ENCODE measurements at places on chromosomes 16 and 17. TPM values are rescaled to one million over a fixed set of nuclear protein-coding genes. Genes with fewer than 3 reads are reported as not detected.
A peak's percentile ranks its signal among the peaks of the same experiment; 100 is the strongest.

DNA sequence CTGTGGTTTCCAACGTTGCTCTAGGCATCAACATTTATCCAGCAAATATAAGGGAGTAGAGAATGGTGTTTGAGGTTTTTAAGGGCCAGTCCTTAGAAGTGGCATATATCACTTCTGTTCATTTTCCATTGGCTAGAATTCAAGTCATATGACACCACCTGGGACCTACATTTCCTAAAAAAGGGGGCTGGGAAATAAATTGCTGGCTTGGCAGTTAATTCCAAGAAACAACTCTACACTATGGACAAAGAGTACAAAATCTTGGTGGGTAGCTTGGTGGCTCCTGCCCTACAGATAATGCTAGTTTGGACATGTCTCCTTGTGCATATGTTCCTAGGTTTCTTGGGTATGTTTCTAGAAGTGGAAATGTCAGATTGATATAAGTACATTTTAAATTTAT lies 7.6 kb downstream of the PPM1E start:
- DNase-seq = no peak

GRCh38 chr16:77234611-77235010 lies 35.4 kb downstream of the SYCE1L start:
- no peak for DNase-seq

DNA sequence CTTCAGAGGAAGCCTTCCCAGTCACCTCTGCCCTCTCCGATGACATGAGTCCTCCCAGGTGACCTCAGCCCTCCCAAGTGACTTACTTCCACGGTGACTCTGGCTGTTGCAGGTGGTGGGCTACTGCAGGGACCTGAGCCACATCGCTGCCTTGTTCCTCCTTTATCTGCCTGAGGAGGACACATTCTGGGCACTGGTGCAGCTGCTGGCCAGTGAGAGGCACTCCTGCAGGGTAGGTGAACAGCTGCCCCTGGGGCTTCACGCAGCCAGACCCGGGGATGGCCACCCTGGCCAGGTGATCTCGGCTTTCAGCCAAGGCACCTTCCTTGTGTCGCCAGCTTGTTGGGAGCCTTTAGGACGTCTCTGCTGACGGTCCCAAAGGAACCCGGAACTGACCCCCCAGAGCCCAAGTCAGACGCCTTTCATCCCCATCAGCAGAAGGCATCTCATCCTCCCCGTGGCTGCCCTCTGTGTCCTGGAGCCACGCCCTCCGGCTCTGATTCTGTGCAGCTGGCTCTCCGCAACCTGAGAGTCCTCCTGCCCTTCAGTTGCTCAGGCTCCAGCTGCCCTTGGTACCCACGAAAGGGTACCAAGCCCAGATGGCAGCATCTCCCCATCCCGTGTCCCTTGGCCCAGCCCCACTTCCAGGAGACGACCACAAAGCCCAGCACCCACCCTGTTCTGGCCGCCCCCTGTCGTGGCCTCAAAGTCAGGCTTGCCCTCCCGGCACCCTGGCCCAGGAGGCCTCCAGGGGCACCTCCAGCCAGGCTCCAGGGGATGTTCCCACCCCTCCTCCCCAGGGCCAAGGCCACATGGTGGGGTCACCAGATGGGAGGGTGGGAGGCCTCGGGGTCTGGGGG lies 81.7 kb downstream of the GOSR1 start:
- no peak for DNase-seq

DNA sequence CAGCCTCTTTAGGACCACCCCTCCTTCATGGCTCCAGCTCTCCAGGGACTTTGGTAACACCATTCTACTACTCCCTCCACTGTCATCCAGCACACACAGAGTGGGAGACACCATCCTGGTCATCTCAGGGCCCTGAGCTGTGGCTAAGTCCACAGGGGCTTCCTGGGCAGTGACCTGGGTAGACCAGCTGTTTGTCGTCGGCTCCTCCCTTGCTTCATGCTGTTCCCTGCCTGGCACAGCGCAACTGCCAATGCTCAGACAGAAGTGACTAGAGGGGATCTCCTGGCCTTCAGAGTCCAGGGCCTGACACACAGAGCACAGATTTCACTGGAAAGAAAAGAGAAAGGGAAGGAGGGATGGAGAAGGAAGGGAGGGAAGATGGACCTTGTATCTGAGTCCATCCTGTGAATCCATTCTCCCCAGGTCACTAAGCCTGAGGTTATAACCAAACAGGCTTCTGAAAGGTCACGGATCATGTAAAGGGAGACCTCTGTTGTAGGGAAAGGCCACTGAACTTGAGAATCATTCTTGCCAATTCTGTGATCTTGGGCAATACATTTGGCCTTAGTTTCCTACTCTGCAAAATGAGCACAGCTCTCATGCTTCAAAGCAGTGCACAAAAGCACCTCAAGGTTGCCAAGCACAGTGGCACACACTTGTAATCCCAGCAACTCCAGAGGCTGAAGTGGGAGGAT lies 18.5 kb upstream of the PHB1 start:
- DNase-seq = no peak

DNA sequence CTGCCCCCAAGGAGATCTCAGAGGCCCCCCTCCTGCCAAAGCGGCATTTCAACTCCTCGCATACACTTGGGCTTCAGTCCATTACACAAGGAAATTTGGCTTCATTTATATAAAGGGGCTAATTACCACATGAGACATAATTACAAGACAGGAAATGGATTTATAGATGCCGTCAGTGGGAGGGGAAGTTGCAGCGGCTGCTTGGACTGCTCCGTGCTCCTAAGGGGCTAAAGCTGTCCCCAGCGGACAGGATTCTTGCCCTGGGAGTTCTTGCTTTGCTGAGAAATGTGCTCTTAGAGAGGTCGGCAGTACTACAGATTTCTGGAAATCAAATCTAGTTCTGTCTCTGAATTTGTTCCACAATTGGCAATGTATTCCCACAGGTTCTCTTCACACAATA lies 57.2 kb upstream of the NLK start:
- DNase-seq = no peak

- DNase-seq = no peak
Measured at GRCh38 chr17:33438139-33438538, 145.0 kb upstream of the ASIC2 start.

DNA sequence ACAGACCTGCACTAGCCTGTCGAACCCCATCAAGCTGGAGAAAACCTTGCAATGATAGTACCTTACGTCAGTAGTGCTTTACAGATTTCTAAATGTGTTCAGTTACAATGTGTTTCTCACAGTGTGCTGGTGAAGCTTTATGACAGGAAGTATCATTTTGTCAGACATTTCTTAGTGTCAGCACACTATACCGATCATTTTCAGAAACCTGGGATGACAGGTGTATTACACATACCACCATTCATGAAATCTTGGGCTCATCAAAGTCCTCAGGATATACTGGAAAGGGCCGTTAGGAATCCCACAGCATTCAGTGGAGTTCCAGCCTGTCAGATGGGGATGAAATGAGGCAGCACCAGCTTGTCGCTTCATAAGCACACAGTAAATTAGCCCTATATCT lies 27.3 kb downstream of the TTC19 start:
- DNase-seq = no peak

- DNase-seq = no peak
Measured at GRCh38 chr16:89482817-89483205, 7.5 kb downstream of the ANKRD11 start.

DNA sequence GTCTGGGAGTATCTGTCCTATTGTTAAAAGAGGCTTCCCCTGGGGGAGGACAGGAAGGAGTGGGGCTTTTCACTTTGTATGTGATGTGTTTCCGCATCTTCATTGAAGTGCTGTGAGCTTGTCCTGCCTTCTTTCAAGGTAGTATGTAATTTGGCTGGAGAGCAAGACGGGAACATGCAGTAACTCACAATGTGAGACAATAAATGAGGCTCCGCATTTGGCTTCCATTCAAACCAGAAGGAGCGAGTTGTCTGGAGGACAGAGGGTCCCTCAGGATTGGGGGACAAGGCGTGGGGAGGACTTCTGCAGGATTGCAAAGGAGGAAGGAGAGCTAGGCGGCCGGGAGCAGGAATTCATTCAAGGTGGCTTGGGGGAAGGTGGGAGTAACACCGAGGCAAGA lies 203.5 kb downstream of the RBFOX3 start:
- no peak for DNase-seq

DNA sequence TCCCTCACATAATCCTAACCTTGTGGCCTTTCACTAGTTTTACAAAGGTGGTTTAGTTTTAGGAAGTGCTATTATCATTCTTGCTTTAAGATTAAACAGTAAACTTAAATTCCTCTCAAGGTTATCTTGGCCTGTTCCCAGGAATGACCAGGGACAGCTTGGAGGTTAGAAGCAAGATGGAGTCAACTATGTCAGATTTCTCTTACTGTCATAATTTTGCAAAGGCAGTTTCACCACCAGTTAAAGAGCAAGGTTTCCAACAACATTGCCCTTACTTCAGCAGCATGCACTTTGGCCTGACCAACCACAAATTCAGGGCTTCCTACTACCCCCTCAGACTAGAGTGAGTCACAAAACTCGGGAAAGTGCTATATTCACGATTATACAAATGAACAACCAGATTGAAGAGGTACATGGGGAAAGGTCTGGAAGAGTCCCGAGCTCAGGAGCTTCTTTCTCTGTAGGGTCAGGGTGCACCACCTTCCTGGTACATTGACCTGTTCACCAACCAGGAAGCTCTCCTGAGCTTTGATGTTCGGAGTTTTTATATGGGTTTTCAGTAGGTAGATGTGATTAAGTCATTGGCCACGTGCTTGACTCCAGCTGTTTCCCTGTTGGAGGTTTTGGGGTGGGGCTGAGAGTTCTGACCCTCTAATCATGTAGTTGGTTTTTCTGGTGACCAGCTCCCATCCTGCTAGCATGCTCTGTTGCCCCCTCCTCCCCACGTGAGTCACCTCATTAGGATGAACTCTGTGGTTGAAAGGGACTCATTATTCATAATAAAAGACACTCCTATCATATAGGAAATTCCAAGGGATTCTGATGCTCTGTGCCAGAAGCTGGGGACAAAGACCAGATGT lies 19.4 kb downstream of the RHOT1 start:
- no peak for DNase-seq

DNA sequence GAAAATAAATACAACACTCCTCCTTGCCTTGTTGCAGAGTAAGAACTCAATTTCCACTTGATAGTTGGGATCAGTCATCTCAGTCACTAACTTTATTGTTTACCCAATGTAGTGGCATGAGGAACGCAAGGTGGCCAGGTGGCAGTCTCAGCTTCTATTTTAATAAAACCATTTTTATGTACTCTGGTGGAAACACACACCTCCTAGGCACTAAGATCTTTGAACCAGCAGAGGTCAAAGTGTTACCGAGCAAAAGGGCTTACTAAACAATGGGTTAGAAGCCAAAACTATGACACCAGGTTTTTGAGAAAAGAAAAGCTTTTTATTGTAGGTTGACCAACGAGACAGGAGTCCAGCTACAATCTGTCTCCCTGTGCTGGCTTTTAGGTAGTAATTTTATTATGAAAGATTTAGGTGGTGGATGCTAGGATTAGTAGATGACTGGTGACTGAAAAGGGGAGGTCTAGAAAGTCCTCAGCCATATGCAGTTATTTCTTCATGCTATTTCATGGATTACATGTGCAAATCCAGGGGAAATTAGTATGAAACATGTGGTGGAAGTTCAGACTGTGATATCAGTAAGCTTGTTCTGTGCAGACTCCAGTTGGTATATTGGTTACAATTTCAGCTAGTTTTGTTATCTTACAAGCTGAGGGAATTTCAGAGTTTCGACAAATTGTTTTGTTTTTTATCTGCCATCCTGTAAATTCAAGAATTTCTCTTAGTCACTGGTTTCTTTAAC lies 122.3 kb downstream of the PCTP start:
- no peak for DNase-seq

- DNase-seq = no peak
Measured at GRCh38 chr16:63652091-63652490, 1469.8 kb downstream of the CDH11 start.

GRCh38 chr16:28213396-28213795 lies 1.6 kb upstream of the XPO6 start:
- DNase-seq = no peak

GRCh38 chr16:813204-813915 lies 12.8 kb upstream of the GNG13 start:
- DNase-seq = peak; percentile 72

DNA sequence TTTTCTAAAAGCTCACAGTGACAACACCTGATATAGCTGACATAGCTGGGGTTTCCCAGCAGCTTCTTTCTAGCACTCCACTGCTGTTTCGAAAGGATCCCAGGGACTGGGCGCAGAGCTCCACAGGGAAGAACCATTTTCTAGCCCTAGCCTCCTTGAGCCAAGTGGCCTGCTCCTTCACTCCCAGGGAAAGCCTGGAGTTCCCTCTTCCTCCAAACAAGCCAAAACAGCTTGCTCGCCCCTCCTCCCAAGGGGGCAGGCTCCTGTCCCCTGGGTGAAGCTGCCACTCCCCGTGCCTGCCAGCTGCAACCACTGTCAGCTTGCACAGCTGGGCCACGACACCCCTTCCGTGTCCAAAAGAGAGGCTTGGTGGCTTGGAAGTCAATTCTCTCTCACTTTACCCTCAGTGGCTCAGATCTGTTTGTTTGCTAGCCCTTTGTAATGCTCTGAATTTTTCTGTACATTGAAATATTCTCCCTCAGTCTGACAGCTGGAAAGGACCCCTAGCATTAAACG lies 59.8 kb downstream of the CYTH1 start:
- no peak for DNase-seq

DNA sequence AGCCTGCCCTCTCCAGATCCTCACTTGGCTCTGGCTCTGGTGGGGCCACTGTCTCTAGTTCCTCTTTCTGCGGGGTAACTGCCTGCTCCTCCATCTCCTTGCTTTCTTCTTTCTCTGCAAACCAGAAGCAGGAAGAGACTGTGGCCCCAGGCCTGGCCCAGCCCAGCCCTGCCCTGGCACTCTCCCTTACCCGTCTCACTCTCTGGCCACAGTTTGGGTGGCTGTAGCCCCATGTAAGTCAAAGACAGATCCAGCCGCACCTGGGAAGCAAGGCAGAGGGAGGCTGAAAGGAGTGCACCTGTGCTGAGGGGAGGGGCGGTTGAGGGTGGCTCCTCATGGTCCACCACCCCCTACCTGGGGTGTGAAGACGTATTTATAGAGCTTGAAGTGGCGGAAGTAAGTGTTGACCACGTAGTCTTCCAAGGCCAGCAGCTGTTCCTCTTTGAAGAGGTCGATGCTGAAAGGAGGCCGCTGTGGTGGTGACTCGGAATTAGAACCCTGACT lies 2.8 kb downstream of the CFAP119 start:
- DNase-seq = no peak

DNA sequence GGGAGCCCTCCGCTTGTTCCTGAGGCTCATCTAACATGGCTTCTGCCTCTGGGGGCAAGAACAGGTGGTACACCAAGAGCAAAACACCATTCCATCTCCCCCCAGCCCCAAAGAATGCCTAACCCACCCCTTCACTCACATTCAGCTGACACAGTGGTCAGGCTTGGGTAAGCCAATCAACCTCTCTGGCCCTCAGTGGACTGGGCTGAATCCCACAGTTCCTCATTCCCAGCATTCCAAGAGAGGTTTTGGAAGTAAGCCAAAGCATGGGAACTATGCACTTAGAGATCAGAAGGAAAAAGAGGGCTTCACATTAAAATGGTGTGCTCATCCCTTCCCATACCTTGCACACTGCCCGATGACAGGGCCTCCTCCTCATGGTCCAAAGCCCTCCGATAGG lies 7.8 kb downstream of the PIGS start:
- DNase-seq = no peak

GRCh38 chr16:31238041-31238440 lies 21.1 kb upstream of the PYDC1 start:
- DNase-seq = no peak

- no peak for DNase-seq
Measured at GRCh38 chr17:67090341-67090740, 46.0 kb downstream of the CACNG1 start.

The TXNDC17 gene
- total RNA-seq = 46.2 TPM

The PPL gene
- 0.22 TPM for total RNA-seq

The CDK10 gene
- 83.2 TPM for total RNA-seq

The WWOX gene
- total RNA-seq = 21.5 TPM

The CD300LB gene
- not detected for total RNA-seq

The IL34 gene
- 0.36 TPM for total RNA-seq

The KCNG4 gene
- not detected for total RNA-seq

The PMP22 gene
- total RNA-seq = not detected

The MYH2 gene
- not detected for total RNA-seq

Data from activated T-cell treated with anti-CD3 and anti-CD28 coated beads, Interleukin-2, amount 50 U/mL, for 72 hours (primary cell).